ENCODE measurements at places on chromosomes 11 and 22.

DNA sequence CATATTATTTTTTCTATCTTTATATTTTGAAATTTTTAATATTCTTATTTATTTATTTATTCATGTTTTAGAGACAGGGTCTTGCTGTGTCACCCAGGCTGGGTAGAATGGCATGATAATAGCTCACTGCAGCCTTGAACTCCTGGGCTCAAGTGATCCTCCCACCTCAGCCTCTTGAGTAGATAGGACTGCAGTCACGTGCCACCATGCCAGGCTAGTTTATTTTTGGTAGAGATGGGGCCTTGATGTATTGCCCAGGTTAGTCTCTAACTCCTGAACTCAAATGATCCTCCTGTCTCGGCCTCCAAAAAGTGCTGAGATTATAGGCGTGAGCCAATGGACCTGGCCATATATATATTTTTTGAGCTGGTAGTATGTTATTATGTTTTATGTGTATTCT, 2.4 kb upstream of the SPDYC start:
- no peak for DNase-seq

DNA sequence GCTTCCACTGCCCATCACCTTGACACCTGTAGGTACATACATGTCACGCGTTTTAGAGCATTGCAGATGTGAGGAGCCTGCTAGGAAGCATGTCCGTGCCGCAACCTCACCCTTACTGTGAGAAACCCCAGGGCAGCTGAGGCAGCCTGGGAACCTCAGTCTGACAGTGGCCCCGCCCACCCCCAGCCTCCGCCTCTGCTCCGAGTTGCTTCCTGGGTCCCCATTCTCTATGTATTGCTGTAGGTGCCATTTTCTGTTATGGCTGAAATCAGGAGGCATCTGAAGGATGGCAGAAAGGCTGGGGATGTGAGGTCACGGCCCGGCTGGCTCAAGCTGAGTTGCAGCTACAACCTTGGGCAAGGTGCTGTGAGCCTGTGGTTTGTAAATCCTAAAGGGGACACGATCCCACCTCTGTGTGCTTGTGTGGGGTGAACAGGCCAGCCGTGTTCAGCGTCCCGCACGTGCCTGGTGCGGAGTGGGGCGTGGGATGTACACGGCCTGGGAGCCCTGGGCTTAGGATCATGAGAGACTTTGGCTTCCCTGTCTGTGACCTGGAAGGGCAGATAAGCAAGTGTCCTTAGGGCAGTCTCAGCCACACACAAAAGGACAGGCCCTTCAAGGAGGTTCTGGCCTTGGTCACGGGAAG, 102.7 kb downstream of the PHF21B start:
- DNase-seq, result no peak

DNA sequence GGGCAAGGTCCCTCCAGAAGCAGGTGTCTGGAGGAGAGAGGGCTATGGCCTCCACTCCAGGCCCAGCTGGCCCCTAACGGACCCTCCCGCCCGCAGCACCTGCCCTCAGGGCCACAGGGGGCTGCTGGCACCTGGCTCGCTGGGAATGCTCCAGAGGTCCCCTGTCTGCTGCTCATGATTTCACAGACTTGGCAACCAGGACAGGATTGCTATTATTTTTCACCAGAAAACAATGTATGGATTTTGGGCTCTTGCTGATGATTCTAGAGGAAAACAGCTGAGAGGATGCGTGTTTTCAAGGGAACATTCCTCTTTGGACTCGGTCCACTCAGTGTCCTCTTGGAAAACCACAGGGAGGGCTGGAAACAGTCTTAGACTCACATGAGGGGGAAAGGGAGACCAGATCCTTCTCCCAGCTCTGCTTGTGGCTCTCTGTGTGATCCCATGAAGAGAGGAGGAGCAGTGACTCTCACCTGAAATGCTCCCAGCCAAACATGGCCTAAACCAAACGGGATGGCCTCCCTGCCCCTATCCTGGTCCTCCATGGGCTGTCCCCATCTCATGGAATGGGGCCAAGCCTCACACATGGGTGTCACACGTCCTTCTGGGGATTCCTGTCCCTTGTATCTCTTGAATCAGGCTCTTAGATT, 15.8 kb downstream of the MYEOV start:
- no peak for DNase-seq

DNA sequence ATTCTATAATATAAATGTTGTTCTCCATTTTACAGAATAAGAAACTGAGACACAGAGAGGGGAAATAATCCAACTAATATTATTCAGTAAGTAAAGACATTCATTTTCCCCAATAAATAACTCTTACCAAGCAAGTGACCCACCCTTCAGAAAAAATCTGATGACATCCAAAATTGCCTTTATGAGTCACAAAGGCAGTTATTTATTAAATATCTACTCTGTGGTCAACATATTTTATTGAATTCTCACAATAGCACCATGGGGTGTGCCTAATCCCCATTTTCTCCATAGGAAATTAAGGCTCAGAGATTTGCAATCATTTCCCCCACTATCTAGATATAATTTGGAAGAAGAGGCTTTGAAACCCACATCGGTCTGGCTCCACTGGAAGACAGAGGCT, 161.5 kb upstream of the ISX start:
- no peak for DNase-seq

DNA sequence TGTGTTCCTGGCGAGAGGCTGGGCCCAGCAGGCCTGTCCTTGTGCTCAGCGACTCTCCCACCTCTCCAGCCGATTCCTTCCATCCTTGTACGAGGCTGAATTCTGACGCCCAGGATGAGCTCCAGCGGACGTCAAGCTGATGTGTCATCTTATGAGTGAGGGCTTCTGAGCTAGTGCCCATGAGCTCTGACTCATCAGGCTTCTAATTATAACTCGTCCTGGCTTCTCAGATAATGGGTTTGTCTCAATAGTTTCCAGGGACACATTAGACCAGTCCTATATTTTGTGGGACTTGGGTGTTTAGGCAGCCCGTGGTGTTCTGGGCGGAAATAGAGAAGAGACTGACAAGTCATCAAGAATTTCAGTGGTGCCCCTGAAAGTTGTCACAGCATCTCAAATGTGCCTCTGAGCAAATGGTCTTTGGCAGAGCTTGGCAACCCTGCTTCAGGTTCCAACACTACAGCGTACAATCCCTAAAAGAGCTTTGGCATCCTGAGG, 108.2 kb upstream of the CD44 start:
- DNase-seq, result no peak

- no peak for DNase-seq
These were observed 4.4 kb upstream of the FOXRED2 start for GRCh38 chr22:36510966-36511881.
